ENCODE measurements at places on chromosomes 6 and 20.

GRCh38 chr20:48286601-48287000, 501.3 kb upstream of the SULF2 start:
- no peak for DNase-seq

GRCh38 chr20:3163099-3164042, 3.7 kb upstream of the FASTKD5 start:
- no peak for DNase-seq

- no peak for DNase-seq
Observed at GRCh38 chr6:147678253-147678652, 169.8 kb downstream of the SAMD5 start.

DNA sequence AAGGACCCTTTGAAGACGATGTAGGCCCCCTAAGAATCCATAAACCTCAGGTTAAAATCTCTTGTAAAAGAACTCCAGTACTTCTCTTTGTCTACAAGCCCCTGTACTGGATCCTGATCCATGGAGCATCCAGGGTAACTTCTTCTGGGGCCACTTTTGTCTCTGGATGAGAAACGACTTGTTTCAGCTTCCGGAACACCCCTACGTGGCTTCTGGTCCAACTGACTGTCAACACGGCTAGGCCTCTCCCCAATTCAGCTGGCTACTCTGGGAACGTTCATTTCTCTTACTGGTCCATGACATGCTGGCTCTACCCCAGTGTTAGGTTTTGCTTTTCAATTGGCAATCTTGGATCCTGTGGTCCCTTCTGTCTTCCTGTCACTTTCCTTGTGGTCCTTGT, 198.0 kb downstream of the BACH2 start:
- DNase-seq, result no peak

DNA sequence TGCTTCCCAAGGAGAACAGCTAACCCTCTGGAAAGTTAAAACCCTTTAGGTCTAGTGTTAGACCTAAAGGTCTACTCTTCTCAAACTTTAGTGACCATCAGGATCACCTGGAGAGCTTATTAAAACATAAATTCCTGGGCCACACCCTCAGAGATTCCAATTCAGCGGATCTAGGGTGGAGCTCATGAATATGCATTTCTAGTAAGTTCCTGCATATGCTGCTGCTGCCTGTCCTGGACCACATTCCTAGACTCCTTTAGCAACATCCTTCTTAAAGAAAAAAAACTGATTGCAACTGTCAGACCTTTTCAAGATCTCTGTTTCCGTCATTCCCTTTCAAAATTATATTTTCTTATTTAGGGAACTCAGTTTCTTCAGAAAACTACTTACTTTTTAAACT, 31.2 kb downstream of the SNAP25 start:
- DNase-seq, result no peak

GRCh38 chr6:145238787-145239186, 496.5 kb downstream of the EPM2A start:
- DNase-seq, result no peak

DNA sequence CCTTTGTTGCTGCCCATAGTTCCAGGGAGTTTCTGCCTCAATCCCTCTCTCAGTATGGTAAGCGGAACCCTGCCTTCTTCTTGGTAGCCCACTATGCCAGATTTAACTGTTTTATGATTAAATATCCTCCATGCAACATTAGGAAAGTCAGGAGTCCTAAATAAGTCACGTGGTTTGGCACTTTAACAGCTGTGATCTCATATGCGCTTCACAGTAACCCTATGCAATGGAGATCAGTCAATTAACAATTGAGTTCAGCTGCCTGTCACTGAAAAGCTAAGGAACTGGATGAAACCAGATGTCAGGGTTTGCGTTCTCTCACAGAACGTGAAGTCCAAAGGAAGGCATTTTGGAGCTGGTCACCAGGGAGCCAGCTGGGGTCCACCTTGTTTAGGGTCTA, 81.6 kb downstream of the PSMB1 start:
- no peak for DNase-seq

- DNase-seq, result no peak
Observed at GRCh38 chr20:62479656-62480055, 3.9 kb upstream of the GATA5 start.

DNA sequence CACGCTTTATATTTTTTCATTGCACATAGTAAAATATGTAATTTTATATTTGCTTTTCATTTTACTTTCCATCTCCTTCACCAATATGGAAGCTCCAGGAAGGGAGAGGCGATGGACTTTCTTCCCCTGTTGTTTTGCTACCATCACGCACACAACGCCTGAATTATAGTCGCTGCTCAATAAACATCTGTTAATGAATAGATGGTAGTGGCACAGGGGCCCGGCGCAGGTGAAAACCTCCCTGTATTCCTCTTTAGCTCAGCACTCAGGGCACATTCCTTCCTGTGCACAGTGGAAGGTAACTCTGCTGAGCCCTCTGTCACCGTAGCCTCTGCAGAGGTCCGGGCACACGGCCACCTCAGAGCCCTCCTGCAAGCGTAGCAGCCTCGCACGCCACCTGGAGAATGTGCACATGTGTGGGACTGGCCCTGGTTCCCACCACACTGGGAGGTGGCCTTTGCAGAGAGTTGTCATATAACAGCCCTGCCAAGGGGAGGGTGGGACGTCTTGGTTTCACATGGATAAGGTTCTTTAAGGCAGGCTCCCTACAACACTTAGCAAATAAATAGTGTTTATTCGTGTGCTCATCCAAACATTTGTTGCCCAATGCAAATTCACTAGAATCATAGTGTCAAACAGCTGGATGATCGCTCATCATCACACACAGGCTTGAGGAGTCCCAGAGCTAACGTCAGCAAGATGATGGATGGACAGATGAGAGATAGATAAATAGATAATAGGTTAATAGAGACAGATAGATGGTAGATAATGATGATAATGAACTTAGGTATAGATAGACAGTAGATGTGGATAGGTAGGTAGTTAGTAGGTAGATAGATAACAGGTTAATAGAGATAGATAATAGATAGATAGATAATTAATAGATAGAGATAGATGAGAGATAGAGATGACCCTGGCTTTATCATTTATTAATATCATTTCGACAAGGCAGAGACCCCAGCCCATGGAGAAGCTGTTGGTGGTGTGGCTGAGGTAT, 32.3 kb upstream of the AFDN start:
- DNase-seq, result no peak

DNA sequence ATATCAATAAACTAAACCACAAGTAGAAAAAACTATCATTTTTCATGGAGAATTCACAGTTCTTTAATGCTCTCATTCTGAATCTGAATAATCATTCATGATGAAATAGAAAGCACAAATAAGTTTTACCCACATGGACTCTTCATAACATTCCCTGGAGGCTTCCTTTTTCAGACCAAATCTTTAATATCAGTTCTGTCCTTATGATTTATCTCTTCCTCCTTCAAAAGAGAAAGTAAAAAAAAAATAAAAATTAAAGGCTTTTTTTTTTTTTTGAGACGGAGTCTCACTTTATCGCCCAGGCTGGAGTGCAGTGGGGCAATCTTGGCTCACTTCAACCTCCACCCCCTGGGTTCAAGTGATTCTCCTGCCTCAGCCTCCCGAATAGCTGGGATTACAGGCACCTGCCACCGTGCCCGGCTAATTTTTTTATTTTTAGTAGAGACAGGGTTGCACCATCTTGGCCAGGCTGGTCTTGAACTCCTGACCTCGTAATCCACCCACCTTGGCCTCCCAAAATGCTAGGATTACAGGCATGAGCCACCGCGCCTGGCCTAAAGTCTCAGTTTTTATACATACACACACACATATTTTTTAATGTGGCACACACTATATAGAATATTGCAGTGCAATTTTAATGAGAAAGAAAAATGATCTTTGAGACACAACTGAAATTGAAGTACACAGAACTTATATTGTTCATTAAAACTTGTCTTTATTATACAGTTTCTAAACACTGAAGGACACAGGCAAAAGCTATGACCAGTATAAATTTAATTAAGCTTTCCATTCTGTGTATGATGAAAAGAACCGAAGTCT, 31.9 kb upstream of the ZNF217 start:
- no peak for DNase-seq

DNA sequence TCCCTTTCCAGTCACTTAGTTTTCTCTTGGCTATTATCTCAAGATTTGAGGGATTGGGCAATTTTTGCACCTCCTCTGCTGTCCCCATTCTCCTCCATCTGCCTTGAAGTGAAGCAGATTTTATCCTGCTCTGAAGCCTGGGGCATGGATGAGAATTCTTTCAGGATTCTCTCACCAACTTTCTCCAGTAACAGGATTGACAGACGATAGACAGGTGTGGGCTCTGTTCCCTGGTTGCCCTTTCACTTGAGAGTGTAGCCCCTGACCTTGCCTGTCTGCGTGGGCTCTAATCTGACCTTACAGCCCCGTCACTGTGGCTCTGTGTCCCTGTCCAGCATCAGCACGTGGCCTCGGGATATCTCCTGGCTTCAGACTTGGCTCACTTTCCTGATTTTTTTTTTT, 27.1 kb downstream of the CDYL start:
- no peak for DNase-seq

DNA sequence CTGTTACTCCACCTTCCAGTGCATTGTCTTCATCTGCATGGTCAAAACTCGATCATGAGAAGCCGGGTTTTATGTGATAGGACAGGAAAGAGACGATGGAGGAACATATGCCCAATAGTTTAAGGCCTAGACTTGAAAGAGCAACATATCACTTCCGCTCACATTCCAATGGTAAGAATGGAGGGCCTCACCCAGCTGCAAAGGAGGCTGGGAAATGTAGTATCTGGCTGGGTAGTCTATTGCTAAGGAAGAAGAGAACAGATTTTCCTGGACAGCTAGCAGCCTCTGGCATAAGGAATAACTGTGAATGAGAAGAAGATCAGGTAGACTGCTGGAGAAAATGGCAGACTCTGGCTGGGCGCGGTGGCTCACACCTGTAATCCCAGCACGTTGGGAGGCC, 19.2 kb downstream of the FITM2 start:
- no peak for DNase-seq

- DNase-seq, result peak; percentile 85
Observed at GRCh38 chr6:127190552-127190951, 72.1 kb downstream of the RSPO3 start.

GRCh38 chr6:53718597-53719460, 53.3 kb upstream of the KLHL31 start:
- peak; percentile 85 for DNase-seq

DNA sequence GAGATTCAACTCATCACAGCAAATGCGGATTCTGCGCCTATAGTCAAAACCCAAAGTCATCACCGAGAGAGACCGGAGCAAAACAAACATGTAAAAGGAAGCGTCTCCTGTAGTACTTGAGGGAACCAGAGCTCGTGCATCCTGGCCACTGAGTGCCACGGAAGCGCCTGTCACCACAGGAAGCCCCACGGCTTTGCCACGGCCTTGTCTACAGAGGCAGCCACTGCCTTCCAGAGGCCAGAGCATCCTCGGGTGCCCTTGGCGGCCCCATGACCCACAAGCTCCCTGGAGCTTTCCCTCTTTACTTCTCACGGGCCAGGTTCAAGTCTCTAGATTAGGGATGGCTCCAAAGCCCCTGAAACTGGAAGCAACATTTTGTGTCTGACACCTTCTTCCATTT, 7.5 kb downstream of the TCFL5 start:
- no peak for DNase-seq

DNA sequence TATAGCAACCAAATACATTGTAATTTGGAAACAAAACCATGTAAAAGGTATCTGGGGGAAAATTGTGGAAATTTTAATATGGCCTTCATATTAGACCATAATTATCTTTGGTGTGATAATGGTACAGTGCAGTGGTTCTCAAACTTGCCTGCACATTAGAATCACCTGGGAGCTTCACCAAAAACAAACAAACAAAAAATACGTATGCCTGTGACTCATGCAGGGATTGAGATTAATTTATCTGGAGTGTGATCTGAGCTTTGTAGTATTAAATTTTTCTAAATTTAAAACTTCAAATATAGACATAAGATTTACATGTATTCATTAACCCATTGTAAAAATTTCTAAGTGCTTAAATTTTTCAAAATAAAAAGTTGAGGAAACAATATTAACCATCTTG, 31.5 kb downstream of the ARHGAP18 start:
- DNase-seq, result no peak

DNA sequence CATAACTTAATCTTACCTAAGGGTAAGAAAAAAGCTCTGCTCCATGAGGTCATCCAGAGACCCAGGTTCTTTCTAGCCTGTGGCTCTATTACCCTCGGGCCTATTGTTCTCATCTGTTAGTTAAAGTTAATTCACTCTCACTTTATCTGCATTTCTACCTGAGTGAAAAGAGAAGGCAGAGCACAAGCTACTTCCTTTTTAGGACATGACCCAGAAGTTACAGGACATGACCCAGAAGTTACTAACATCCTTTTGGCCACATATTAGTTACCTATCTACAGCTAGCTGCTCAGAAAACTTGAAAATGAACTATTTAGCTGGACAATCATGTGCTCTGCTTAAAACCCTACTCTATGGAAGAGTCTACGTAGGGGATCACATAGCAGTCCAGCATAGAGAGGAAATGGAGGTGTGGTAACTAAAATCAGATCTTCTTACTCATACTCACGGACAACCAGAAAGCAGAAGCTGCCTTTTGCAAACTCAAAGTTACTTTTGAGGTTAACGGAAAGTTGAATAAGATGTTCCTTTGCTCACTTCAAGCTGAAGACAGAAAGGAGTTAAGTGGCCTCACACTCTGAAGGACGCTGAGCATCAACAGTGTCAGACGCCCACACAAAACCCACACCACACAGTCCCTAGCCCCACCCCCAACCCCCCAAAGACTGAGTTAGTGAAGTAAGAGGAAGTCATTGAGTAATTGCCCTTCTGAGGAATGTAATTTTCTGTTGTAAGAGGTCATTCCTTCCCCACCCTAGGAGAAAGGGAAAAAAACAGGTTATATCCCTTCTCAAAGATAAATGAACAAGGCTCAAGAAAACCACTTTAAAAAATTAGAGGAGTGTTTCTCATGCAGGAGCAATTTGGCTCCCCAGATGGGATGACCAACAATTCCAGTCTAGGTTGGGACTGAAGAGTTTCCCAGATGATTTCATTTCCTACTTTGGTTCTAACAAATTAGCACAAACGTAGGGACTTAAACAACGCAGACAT, 45.9 kb upstream of the TAB2 start:
- DNase-seq, result peak; percentile 88

- DNase-seq, result no peak
Observed at GRCh38 chr20:10132387-10132786, 86.2 kb upstream of the SNAP25 start.

DNA sequence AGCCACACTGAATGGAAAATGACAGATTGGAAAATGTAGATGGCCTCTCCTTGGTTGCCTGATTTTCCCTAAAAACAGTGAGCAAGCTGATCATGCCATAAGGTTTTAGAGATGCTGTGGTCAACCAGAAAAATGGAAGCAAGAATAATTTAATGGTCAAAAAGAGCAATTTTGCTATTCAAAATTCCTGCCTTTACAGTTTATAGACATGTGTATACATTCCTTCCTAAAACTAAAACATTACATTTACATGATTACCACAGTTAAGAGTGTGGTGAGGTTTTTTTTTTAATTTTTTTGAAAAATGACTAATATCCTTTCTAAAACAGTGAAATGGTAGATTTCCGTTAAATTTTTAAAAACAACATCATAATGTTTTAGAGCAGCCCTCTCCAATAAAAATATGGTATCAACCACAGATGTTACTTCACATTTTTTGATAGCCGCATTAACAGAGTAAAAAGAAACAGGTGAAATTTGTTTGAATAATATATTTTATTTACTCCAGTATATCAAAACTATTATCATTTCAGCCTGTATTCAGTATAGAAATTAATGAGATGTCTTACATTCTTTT, 407.0 kb upstream of the SOX4 start:
- no peak for DNase-seq
